IPS-NIHi11 (cell line): ENCODE measurements at places on chromosomes 3 and 15.

DNA sequence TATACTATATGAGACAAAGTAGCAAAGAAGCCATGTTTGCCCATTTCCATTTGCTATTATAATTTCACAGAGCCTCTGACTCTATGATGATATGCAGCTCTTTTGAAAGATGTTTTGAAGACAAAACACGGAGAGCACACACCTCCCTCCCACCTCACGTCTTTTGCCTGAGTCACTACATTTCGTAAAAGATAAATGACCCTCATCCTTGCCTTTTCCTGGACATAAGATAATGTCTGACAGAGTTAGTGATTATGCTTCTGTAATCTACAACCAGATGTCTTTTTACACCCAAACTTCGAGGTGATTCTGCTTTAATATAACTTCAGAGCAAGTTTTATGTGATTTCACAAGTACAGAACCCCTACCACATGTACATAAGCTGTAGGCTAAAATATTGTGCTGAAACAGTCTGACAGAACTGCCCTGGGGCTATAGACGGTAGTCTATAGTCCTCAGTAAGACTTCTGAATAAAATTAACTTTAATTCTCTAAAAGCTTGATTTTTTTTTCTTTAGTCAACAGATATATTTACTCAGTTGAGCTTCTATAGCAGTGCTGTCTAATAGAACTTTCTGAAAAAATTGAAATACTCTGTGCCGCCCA, 99.9 kb downstream of the CD200R1L start:
- no peak for DNase-seq

DNA sequence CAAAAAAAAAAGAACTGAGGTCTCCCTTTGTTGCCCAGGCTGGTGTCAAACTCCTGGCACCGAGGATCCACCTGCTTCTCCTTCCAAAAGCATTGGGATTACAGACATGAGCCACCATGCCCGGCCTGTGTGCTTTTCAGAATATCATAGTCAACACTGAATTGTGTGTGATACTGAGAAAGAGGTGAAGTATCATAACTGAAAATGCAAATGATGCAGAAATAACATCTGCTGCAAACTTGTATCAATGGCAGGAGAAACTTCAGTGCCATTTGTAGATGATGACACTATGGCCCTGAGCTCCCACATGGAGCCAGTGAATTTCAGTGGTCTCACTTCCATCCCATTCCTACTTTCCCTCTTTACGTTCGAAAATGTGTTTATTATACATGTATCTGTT, 21.9 kb downstream of the IL12A start:
- no peak for DNase-seq

GRCh38 chr3:141333836-141334626, 34.3 kb upstream of the ZBTB38 start:
- no peak for DNase-seq

DNA sequence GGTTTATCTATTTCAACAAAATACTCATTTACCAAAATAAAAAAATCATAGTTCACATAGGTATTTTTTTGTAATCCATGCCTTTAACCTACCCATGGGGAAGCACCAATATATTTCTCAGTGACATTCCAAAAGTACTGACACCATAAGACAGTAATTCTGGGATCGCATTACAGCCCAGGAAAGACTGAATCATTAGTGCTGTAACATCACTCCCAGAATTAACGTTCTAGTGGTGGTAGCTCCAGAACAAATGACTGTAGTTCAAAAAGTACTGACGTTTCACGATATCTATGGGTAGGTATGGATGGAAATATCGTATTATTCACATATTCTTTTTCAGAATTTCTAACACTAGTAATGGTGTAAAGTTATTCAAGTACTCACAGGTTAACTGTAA, 54.3 kb upstream of the NEK10 start:
- no peak for DNase-seq

GRCh38 chr15:76973362-76973743, 21.6 kb upstream of the PSTPIP1 start:
- peak; percentile 83 for DNase-seq

DNA sequence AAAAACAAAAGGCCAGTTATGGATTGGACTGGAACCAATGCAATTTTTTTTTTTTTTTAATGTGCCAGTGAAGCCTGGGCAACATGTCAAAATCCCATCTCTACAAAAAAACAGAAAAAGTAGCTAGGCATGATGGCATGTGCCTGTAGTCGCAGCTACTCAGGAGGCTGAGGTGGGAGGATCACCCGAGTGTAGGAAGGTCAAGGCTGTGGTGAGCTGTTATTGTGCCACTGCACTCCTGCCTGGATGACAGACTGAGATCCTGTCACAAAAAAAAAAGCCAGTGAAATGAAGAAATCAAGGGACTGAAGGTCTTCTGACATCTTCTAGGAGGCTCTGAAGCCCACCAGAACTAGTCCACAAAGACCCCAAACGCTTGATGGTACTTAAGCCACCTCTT, 101.2 kb downstream of the IQSEC1 start:
- DNase-seq: no peak

GRCh38 chr15:33135355-33135781, 59.1 kb downstream of the FMN1 start:
- no peak for DNase-seq

DNA sequence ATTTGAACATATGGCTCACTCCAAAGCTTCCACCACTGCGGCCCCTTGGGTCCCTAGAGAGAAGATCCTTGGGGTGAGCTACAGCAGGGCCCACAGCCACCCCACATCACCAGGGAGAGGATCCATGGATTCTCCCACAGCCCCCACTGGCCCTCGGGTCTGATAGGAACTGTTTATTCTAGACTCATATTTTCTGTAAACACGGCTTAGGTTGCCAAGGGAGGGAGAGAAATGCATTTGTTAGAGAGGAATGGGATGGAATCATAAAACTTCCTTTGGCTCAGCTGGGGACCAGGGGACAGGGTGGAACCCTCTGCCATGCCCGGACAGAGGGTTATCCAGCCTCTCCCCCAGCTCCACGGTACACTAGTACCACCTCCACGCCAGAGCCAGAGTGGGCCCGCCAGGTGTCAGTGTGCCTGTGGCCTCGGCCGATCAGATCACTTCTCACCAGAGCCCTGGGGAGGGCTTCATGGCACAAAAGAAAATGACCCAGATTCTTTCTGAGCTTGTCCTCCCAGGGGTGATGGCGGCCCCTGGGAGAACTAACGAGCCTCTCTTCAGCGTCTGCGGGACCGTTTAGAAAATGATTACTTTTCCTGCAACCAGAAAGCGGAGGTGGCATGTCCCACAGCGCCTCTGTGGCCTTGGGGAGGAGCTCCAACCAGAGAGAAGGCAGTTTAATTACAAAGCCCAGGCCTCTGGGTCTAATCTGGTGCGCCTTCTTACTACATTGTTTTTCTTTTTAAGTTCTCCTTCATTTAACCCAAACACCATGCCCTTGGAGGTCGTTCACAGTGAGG, 33.7 kb downstream of the ADCY5 start:
- DNase-seq: no peak

DNA sequence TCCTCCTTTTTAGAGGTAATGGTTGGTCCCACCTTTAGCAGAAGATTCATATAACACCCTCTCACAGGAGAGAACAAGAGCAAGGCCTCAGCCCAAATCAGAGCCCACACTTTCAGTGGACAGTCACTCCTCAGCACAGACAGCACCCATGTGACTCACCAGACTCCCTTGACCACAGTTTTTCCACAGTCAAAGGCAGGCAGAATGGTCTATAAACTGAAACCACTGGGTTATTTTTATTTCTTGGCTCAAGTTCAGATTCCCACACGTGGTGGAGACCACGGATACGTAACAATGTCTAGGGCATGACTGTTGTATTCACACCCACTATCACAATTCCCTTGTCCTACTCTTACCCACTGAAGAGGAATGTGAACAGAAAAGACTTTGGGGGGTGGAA, 237.8 kb upstream of the UBE2E1 start:
- DNase-seq: no peak

GRCh38 chr15:97652041-97652440, 308.5 kb upstream of the ARRDC4 start:
- DNase-seq: no peak

- no peak for DNase-seq
Measured at GRCh38 chr15:80326270-80326669, 74.3 kb upstream of the CTXND1 start.

GRCh38 chr3:42502429-42503250, at the start of gene VIPR1:
Gene VIPR1 (plus strand): TSS chr3:42502643. CDS start chr3:42502736, 93 bp downstream.
- DNase-seq: peak; percentile 99

DNA sequence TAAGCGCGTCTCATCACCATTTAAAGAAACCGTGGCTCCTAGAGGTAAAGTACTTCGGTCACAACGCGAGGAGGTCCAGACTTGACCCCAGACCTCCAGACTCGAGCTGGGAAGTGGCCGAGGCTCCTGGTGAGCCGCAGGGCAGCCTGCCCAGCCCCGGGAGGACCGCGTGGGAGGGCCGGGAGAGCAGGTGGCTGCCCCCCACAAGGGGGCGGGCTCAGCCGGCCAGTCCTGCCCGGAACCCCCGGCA, at the start of gene SLC27A2:
Gene SLC27A2 (plus strand): TSS at position 228 of the 250 bp plus-strand sequence. CDS start 232 bp downstream, outside the sequence.
- no peak for DNase-seq

DNA sequence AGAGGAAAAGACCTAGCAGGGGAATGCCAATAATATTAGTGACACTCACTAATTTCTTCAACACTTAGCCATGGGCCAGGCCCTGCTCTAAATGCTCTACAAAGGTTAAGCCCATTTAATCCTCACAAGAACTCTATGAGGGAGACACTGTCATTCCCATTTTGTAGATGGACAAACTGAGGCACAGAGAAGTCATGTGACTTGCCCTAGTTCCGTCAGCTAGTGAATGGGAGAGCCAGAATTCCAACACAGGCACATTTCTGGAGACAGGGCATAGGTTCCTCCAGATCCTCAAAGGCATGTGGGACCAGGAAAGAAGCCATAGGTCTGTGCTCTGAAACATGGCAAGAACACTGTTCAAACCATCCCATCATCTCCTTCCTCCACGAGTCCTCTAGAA, 31.5 kb downstream of the LOXL1 start:
- no peak for DNase-seq

GRCh38 chr3:195895861-195896360, 12.4 kb downstream of the TNK2 start:
- peak; percentile 82 for DNase-seq

GRCh38 chr3:192869131-192870031, 48.3 kb downstream of the MB21D2 start:
- DNase-seq: no peak

DNA sequence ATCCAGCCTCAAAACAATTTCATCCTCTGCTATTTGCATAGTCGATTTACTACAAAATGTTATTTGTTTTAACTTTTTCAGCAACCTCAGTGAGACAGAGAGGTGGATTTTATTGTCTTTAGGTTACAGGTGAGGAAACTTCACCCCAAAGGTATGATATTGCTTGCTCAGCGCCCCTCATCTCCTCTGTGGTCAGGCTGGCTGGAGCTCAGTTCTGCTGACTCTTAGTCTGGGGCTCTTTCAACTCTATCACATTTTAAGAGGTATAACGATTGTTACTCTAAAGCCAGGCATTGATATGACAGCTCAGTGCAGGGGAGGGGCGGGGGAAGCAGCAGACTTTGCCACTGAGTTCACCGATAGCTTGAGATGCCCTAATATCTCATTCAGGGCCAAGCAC, 103.0 kb upstream of the DPH6 start:
- DNase-seq: no peak

DNA sequence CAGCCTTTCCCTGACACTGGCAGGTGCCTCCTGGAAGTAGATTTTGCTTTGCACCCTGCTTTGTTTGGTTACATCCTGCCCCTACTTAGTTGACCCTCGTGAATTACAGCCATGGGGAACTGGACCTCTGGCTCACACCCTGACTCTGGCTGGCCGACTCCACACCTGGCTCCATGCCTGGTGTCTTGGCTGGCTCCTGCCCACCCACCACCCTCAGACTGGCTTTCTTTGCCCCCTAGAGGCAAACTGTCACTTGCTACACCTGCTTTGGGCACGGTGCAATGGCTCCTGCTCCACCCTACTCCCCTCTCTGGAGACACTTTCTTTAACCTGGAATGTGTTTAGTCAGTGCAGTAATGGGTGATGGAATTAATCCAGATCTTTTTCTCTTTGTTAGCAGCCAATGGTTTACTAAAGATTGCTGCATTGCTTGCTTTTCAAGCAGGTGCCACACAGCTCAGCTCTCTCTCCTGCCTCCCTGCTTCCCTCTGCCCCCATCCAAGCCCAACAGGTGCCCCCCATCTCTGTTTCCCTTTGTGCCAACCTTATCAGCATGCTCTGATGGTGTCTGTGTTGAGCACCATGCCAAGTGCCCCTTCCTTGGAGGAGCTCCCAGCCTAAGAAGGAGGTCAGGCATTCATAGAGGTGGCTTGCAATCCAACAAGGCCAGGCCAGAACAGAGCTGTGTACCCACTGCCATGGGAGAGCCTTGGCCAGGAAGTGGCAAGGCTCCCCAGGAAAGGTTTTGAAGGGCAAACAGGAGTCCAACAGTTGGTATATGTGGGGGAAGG, 38.4 kb downstream of the RASGRF1 start:
- no peak for DNase-seq

DNA sequence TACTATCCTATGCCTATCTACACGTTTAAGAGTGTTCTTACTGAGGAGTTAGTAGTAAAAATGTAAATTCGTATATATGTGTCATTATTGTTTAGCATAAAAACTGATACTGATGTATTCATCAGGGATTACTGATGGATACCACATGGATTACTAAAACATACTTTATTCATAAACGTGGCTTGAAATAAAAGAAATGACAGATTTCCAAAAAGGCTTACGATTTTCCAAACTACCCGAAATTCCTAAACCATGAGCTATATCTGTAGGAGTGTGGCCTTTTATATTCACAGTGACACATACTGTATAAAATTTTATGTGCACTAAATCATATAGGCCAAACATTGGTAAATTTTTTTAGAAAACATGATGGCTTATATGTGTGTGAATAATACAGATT, 6.9 kb downstream of the TSC22D2 start:
- no peak for DNase-seq

DNA sequence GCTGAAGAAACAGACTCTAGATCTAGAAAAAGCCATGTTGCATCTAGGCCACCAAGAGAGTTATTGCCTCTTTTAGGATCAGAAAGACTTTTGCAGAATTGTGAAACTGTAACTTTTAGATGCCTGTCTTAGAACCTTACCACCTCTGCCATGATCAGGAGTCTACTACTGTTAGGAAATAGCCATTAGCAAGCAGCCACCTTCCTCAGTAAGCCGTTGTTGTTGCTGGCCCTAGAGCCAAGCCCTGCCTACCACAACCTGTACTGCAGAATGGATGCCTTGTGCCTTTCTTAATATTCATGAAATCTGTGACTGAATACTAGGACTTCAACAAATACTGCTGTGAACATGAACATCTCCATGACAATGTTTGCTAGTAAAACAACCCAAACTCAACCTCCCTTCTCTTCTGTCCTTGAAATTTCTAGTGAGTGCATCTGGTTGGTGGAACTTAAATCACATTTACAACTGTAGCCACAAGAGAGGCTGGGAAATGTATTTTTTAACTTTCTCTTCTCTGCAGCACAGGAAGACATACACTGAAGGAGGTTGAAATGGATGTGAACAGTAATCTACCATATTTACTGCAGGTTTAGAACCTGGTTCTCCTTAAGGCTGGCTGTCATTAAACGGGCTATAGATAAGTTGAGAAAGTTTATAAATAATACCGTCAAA, 20.7 kb downstream of the RASA2 start:
- DNase-seq: no peak
